ENCODE measurements at places on chromosomes 13 and 19. TPM values are rescaled to one million over a fixed set of nuclear protein-coding genes. Genes with fewer than 3 reads are reported as not detected.

The ZNF627 gene
- 5.4 TPM for total RNA-seq

The GPC6 gene
- 19.2 TPM for total RNA-seq

DNA sequence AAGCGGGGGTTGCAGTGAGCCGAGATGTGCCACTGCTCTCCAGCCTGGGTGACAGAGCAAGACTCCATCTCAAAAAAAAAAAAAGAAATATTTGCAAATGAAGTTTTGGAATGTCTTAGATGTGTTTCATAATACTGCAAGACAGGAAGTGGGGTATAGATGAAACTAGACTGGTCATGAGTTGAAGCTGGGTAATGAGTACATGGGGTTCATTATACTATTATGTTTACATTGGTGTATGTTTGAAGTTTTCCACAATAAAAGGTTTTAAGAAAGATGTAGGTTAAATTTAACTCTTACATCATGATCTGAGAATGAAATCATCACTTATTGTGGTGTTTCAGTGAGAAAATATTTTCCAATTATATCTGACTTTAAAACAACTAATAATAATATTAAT is 19.0 kb downstream of the FNDC3A start:
- H3K4me1 ChIP-seq, result no peaks in the 10 kb centered on the region
- no peak for DNase-seq
- H3K27me3 ChIP-seq, result no peaks in the 10 kb centered on the region

DNA sequence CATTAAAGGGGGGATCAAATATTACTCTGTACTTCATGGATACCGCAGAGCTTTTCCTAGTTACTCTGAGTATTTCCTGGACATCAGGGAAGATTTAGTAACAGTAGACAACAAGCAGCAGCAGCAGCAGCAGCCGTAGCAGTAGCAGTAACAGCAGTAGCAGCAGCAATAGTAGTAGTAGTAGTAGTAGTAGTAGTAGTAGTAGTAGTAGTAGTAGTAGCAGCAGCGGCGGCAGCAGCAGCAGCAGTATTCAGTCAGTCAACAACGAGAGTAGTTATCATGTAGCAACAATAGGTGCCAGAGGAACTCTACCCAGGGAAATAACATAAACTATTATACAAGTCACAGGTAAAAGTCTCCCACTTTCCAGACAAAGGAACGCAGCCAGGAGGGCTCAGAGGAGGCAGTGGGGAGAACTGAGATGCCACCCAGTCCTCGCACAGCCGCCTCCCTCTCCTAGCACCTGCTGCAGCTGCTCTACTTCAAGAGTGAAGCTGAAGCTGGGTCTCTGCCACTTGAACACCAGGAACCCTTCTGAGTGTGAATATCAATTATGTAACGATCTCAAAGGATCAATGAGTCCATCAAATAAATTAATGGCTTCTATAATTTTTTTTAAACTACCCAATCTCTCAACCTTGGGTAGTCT is 1.3 kb upstream of the DOCK9 start:
- H3K27me3 ChIP-seq, result no peaks in the 10 kb centered on the region
- no peak for DNase-seq
- no peak overlapping the region for H3K27ac ChIP-seq
- H3K4me3 ChIP-seq, result no peak overlapping the region

DNA sequence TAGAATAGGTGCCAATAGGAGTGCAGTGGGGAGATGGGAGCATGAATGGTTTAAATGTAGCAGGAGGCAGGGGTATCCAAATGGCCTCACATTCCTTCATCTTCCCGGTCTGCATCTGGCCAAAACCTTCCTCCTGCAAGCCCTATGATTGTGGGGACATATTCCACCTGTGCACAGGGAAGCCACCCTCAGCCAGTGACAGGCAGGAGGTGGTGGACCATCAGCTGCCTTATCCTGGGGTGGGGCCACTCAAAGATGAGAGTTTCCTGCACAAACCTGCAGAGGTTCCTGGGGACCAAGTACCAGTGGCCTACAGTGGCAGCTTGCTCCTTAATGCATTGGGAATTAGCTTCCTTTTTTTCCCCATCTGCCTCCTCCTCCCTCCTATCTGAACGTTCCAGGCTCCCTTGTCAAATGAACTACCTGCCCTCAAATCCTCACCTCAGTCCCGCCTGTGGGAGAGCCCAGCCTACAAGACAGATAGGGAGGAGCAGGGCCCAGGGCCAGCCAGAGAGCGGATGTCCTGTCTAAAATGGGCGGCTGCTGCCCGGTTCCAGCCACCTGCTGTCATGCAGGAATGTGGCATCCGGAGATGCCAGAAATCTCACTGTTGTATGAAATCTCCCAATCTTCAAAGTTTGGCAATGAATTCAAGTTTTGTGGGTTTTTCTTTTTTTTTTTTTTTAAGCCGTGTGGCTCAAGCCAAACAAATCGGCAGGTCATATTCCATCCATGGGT is 85.0 kb downstream of the TSHZ3 start:
- no peak overlapping the region for H3K4me3 ChIP-seq
- H3K36me3 ChIP-seq, result no peaks in the 10 kb centered on the region
- H3K27me3 ChIP-seq, result no peaks in the 10 kb centered on the region
- H3K27ac ChIP-seq, result no peak overlapping the region
- DNase-seq, result no peak

- peaks cover 22% of the 10 kb centered on the region for H3K36me3 ChIP-seq
- no peaks in the 10 kb centered on the region for H3K27me3 ChIP-seq
- no peaks in the 10 kb centered on the region for H3K4me1 ChIP-seq
- H3K4me3 ChIP-seq, result no peak overlapping the region
- DNase-seq, result no peak
These were observed 7.2 kb downstream of the CARS2 start for GRCh38 chr13:110698689-110699088.

DNA sequence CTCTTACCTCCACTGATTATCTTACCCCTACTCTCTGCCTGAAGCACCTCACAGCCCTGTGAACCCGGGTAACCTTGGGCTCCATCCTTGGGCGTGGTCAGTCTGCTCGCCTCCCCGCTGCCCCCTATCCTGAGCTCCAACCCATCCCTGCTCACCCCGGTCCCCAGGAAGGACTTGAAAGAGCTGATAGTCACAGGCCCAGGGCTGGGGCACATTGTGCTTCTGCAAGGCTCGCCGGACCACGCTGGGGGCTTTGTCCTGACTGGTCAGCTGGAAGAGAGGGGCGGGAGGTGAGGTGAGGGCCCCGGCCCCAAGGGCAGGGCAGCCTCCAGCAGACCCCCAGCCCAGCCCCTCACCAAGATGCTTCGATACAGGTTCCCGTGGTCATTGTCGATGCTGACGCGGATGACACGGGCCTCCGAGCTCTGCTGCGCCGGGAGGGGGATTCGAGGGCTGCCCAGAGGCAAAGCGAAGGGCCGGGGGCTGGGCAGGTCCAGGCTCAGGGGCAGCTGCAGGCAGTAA is 13.0 kb upstream of the EPOR start:
- H3K4me3 ChIP-seq, result no peak overlapping the region
- H3K27me3 ChIP-seq, result no peaks in the 10 kb centered on the region
- no peak overlapping the region for H3K27ac ChIP-seq
- DNase-seq, result no peak
- H3K36me3 ChIP-seq, result no peaks in the 10 kb centered on the region

GRCh38 chr13:40346592-40346991 is 319.8 kb downstream of the FOXO1 start:
- no peaks in the 10 kb centered on the region for H3K27me3 ChIP-seq
- no peak overlapping the region for H3K4me3 ChIP-seq
- no peaks in the 10 kb centered on the region for H3K36me3 ChIP-seq
- H3K4me1 ChIP-seq, result no peaks in the 10 kb centered on the region

DNA sequence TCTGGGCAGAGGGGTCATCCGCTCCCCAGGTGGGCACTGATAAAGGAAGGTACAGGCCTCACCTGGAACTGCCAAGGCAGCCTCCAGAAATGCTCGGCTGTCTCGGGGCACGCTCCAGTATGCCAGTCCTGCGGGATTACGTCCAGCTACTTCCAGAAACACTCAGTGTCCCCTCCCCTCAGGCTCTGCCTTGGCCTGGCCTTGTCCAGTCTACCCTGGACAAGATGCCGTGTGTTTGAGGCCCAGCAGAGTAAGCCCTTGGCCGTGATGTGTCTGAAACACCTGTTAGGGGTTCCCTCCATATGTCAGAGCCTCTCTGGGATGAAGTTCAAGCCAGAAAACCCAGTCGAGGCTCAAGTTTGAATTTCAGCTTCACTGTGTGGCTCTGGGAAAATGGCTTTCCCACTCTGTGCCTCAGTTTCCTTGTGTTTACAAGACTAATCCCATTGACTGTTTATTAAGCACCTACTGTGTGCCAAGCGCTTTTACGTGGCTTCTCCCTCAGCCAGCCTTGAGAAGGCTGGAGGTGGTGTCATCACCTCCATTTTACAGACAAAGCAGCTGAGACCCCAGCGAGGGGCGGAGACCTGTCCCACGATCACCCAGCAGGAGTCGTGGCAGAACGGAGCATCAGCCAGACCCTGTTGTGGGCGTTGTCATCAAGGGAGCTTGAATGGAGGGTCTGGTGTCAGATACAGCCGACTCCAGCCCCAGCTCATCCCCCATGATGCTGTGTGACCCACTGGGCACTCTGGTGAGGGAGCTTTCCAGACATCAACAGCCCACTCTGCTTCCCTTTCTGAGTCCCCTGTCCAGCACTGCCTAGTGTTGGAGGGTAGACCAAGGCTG is 2.0 kb upstream of the PIK3R2 start:
- no peak for DNase-seq
- H3K27ac ChIP-seq, result peak overlapping the region; percentile 88
- H3K4me3 ChIP-seq, result no peak overlapping the region
- no peaks in the 10 kb centered on the region for H3K4me1 ChIP-seq
- peaks cover 18% of the 10 kb centered on the region for H3K36me3 ChIP-seq
- H3K27me3 ChIP-seq, result no peaks in the 10 kb centered on the region

DNA sequence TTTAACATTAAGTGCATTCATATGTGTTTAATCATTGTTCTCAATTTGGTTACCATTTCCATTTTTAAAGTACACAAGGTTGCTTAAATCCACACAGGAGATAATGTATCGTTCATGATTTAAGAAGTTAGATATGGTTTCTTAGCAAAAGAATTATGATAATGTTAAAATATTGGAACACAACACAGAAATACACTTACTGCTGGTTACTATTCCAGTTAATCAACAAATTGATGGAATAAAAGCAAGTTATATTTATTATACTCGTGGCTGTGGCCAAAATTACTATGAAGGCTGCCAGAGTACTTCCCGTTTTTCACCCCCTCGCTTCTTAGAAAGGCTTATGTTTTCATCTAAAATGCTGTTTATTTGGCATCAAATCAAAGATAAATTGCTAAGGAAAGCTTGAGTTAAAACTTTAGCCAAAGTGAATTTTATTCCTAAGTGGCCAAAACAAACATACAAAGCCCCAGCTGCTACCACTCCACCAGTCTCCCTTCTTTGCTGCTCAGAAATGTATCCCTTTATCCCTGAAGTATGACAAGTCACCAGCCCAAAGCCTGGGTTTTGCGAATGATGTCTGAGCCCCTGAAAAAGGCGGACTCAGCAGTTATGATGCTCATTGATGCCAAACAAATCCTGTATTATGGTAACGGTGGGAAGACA is 27.7 kb downstream of the LCP1 start:
- no peak overlapping the region for H3K4me3 ChIP-seq
- DNase-seq, result no peak
- H3K4me1 ChIP-seq, result no peaks in the 10 kb centered on the region
- H3K27me3 ChIP-seq, result no peaks in the 10 kb centered on the region

DNA sequence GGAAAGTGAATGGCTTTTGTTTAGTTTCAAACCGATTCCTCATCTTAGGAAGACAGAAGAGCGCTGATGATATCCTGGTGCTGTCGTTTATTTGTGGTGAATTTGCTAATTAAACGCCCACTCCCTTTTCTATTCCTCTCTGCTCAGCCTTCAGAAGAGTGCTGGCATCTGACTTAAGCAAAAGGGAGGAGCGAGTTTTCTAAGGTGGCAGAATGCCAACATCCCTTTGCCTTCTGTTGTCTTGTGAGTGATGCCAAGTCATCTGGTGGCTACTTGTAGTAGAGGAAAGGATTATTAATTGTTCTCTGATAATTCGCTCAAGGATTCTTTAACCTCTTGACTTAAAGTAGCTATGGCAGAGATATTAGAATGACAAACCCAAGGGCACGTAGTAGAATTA is 68.1 kb downstream of the ERCC5 start:
- no peak overlapping the region for H3K4me3 ChIP-seq
- no peaks in the 10 kb centered on the region for H3K4me1 ChIP-seq
- no peaks in the 10 kb centered on the region for H3K27me3 ChIP-seq
- no peak for DNase-seq
- H3K36me3 ChIP-seq, result no peaks in the 10 kb centered on the region
- H3K27ac ChIP-seq, result no peak overlapping the region
